ENCODE measurements at places on chromosomes 2 and 18.

- no peak for DNase-seq
Observed at GRCh38 chr2:831225-831536, 119.5 kb upstream of the SNTG2 start.

DNA sequence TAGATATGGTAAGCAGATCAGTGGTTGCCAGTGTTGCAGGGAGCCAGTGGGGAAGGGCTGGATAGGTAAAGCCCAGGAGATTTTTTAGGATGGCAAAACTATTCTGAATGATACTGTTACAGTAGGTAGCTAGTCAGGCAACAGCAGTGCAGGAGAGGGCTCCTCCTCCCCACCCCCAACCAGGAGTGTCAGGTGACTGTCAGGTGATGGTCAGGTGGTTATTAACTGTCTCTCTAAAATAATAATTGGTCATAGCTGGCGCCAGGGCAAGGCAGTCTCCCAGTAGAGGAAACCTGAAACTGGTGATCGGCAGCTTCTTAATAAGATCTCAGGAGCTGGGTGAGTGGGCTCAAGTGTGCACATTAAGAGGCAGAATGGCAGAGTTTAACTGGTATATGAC, 201.6 kb upstream of the PARD3B start:
- no peak for DNase-seq

DNA sequence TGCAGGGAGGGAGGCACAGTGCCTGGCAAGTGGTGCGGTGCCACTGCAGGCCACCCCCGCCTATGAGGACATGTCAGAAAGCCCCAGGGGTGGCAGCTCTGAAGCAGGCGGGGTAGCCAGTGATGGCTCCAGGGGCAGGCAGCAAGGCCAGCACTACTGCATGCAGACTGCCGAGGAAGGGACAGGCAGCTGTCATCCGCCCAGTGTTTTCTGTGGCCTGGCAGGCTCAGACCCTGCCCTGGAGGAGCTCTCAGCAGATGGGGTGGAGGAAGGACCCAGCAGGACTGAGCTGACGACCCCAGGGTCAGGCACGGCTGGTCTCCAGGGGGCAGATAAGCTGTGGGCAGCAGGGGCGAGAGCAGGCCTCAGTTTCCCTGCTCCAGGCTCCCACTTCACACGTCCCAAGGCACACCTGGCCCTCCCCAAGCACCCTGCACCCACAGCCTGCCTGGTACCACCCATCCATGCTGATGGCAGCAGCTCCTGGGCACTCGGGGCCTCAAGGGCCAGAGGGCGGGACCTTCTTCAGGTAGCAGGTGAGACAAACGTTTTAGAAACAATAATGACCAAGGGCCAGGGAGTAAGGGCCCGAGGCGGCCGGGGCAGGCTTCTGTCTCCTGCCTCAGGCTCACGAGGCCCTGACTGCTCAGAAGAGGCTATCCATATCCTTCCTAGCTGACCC, 48.5 kb downstream of the HS6ST1 start:
- DNase-seq: no peak

DNA sequence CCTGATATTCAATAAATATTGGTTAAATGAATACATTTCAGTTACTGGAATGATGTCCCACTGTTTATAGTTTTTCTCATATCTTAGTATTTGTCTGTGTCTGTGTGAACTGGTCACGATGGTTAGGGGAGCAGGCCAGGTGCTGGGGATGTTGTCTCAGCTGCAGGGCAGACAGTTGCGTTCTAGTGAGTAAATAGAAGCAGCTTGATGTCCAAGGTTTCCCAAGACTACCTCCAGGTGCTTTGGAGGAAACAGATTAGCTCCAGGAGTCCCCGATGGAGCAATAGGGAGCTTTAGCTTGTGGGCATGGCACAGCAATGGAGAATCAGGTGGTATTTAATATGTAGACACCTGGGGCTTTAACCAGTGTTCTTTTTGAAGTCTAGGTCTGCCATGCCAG, 75.5 kb downstream of the GULP1 start:
- DNase-seq: no peak

- peak; percentile 78 for DNase-seq
Observed at GRCh38 chr2:181858600-181858999, 32.9 kb upstream of the ITPRID2 start.

GRCh38 chr2:44297431-44297830, 22.2 kb downstream of the SLC3A1 start:
- DNase-seq: no peak

GRCh38 chr2:159755788-159756187, 42.2 kb downstream of the CD302 start:
- peak; percentile 99 for DNase-seq

DNA sequence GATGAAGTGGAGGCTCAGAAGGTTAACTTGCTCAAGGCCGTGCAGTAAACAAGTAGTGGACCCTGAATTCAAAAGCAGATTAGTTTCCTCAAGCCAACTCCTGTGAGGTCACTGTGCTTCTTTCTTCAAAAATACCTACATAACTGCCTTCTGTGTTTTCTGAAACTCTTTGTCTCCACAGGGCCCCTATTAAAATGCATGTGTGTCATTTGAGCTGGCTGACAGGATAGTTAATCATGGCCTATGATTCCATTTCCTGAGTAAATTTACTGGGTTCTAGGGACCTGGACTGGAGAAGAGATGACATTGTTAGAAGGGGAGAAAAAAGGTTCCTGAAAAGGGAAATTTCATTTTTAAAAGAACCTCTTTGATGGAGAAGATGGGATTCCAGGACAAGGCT, 12.9 kb upstream of the DTNA start:
- DNase-seq: peak; percentile 36

GRCh38 chr2:56713161-56713676, 529.4 kb downstream of the CCDC85A start:
- no peak for DNase-seq

GRCh38 chr2:144605231-144605840, 85.4 kb upstream of the ZEB2 start:
- no peak for DNase-seq

DNA sequence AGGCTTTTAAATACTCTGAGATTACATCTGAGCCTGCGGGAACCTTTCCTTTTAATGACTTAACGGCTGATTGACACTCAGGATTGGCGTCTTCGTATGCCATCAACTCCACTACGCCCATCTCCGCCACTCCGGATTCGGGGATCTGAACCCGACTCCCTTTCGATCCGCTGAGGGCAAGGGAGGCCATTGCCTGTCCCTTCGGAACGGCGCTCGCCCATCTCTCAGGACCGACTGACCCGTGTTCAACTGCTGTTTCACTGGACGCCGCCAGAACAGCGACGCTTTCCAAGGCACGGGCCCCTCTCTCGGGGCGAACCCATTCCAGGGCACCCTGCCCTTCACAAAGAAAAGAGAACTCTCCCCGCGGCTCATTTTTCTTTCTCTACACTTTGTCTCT, 90.4 kb downstream of the PID1 start:
- no peak for DNase-seq

GRCh38 chr2:122098306-122098705, 342.9 kb downstream of the TSN start:
- DNase-seq: no peak

DNA sequence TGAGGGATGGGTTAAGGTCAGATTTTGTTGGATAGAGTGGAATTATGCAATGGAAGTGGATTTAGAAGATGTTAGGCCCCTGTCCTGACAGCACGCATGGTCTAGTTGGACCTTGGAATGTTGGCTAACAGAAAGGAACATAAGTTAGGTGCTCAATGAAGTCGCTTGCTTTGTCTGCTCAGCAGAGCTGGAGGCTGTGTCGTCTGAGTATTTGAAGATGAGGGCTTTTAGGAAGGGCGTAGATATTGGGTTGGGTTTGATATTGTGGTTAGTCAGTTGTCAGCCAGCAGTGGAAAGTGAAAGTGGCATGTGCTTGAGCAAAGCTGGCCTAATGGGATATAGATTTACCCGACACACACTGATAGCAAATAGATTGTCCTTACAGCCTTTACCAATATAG, 239.3 kb downstream of the PRKCE start:
- DNase-seq: no peak

GRCh38 chr2:204753841-204754240, 208.6 kb downstream of the PARD3B start:
- DNase-seq: no peak

DNA sequence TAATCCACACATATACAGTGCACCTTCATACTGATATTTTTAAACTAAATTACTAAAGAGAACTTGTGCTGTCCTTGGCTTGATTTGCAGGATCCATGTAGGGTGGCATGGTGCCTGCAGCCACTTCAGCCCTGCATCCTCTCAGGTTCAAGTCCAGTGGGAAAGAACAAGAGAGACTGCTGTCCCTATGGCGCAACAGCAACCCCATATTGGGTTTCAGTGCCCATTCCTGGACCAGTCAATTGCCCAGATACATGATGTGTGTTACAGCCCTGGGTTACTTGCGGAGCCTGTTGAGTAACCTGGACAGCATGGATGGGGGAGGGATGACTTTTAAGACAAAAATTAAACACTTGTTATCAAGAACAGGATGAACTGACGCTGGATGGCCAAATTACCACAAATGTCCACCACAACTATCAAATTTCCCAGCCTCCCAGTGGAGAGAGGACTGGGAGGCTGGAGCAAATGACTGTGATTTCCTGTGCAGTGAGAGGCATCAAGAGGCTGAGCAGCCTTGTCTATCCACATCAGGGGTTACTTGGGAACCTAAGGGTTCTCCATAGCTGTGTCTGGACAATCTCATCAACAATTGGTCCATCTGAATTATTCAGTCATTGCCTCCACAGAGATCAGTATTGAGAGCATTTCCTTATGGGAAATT, 162.0 kb downstream of the CAPN13 start:
- no peak for DNase-seq

DNA sequence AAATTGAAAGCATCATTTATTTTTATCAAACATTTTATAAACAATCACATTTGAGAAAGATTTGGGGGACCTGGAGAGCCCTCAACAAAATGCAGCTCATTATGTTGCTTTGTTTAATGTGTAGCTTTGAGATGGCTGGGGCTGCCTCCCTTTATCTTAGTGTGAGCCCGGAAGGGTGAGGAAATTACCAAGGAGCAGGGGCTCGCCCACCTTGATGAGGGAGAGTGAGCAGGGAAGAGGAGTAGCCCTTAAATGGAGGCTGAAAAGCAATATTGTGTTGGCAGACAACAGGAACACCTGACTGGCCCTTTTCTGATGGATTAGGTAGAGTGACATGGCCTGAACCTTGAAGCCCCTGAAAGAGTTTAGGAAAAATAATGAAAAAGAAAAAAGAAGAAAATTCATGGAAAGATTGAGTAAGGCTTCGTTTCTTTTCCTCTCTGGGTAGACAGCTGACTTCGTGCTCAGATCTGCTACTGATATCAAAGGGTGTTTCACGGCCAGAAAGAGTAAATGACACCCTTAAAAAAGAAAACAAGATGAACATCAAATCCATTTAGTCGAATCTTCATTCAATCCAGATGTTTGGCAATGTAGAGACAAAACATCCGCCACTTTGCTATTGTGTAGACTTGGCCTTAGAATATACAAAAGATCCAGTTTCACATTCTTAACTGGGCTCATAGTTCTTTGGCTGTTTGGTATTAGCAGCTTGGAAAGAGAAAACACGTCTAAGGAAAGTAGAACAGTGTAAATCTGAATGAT, 206.5 kb upstream of the TCF4 start:
- no peak for DNase-seq

DNA sequence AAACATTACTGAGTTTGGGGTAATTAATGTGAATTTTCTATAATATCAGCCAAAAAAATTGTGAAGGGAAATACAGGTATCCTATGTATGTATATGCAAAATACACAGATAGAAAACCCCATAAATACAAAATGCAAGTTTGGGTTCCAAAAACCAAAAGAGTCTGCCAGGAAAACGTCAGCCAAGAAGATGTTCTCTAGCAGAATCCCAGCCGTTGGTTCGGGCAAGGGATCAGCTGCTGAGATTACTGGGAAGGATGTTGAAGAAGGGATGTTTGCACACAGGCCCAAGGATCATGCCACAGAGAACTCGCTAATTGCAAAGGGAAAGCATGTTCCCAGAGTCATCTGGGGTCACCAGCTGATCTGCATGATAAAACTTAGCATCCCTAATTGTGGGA, 9.5 kb upstream of the ANO7 start:
- no peak for DNase-seq

GRCh38 chr18:79950515-79951341, 725 bp downstream of the SLC66A2 start:
- peak; percentile 31 for DNase-seq

DNA sequence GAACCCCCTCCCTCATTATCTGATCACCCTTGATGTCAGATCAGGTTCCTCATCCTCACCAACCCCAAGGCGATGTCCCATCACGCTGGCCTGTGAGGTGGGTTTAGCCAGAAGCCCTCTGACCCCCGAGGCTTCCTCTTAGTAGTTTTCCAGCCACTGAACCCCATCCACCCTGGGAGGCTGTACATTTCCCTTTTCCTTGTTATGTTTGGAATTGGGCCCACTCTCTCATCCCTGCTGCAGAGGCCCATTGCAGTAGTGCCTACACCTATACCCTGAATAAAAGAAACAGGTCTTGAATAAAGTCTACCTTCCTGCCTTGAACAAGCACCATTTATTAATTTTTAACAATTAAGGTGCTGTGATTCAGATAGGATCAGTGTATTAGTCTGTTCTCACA, 80.1 kb downstream of the NCAPH start:
- no peak for DNase-seq
